ENCODE measurements at places on chromosomes 7 and 10. TPM values are rescaled to one million over a fixed set of nuclear protein-coding genes. Genes with fewer than 3 reads are reported as not detected.

Gene EPHA1
- 38.9 TPM for total RNA-seq

Gene PIP
- total RNA-seq = not detected

Gene SOSTDC1
- 0.07 TPM for total RNA-seq

Gene OR2A5
- not detected for total RNA-seq

Gene RASA4B
- total RNA-seq = 0.53 TPM

Gene NUTM2E
- 0.20 TPM for total RNA-seq

Gene FAM180A
- total RNA-seq = 2.6 TPM

Gene TUBB8
- total RNA-seq = 0.07 TPM

Gene ADRB1
- total RNA-seq = 0.41 TPM

Gene NUDT5
- total RNA-seq = 114 TPM

Gene CYP2C18
- not detected for total RNA-seq

Gene CYP3A4
- not detected for total RNA-seq

Gene BUB3
- 158 TPM for total RNA-seq

Gene SLK
- 59.3 TPM for total RNA-seq

Gene NSUN5
- 34.0 TPM for total RNA-seq

Gene SLC18A3
- not detected for total RNA-seq

Gene YWHAG
- 195 TPM for total RNA-seq

Gene THSD7A
- not detected for total RNA-seq

Gene CRTAC1
- total RNA-seq = not detected

Measured in foreskin keratinocyte (primary cell).